ENCODE measurements at places on chromosomes 7 and 10.

DNA sequence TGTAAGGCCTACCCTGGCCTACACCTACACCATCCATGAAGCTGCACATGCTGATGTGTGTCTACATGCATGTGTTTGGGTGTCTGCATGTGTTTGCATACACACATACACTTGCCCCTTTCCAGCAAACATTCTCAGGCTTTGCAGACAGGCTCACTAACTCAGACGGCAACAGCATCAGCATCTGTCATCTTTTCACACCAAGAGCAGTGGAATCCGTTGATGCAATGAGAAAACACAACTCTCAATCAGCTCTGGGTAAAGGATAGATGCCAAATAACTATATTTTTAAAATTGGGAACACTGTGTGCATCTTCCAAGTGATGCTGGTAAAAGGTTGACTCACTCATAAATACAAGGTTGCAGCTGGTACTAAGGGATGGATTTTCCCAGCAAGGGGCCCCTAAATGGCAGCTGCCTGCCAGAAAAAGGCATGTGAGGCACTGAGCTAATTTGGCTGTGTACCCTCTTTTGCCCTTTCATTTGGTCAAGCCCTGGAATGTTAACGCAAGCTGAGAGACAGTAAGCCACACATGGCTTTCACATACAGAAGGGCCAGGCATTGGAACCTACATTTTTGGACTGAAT is 296.3 kb upstream of the NPSR1 start:
- H3K27ac ChIP-seq, result no peak overlapping the region
- DNase-seq, result no peak
- no peaks in the 10 kb centered on the region for H3K36me3 ChIP-seq
- H3K4me3 ChIP-seq, result no peak overlapping the region

- no peaks in the 10 kb centered on the region for H3K36me3 ChIP-seq
- H3K27ac ChIP-seq, result no peak overlapping the region
- H3K4me1 ChIP-seq, result no peaks in the 10 kb centered on the region
- no peak for DNase-seq
Observed at GRCh38 chr7:45187946-45188411, 30.4 kb downstream of the RAMP3 start.

GRCh38 chr10:7438196-7438986 is 27.6 kb upstream of the SFMBT2 start:
- H3K4me3 ChIP-seq, result no peak overlapping the region
- H3K27me3 ChIP-seq, result no peaks in the 10 kb centered on the region
- no peaks in the 10 kb centered on the region for H3K4me1 ChIP-seq
- no peak for DNase-seq
- H3K36me3 ChIP-seq, result no peaks in the 10 kb centered on the region

DNA sequence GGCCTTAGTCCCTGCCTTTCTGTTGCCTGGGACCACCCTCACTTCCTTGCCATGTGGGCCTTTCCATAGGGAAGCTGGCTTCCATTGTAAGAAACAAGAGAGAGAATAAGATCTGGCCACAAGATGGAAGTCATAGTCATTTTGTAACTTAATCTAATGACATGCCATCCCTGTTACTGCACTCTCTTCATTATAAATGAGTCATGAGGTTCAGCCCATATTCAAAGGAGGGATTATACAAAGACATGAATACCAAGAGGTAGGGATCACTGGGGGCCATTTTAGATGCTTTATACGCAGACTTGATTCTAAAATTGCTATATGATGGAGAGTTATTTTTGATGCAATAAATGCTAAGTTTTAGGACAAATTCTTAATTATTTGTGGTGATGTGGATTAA is 75.2 kb upstream of the CELF2 start:
- no peaks in the 10 kb centered on the region for H3K36me3 ChIP-seq
- no peak overlapping the region for H3K27ac ChIP-seq
- no peaks in the 10 kb centered on the region for H3K4me1 ChIP-seq
- no peak overlapping the region for H3K4me3 ChIP-seq

Data from ovary (tissue), 10 donors.